ENCODE measurements at places on chromosomes 3 and 15.

DNA sequence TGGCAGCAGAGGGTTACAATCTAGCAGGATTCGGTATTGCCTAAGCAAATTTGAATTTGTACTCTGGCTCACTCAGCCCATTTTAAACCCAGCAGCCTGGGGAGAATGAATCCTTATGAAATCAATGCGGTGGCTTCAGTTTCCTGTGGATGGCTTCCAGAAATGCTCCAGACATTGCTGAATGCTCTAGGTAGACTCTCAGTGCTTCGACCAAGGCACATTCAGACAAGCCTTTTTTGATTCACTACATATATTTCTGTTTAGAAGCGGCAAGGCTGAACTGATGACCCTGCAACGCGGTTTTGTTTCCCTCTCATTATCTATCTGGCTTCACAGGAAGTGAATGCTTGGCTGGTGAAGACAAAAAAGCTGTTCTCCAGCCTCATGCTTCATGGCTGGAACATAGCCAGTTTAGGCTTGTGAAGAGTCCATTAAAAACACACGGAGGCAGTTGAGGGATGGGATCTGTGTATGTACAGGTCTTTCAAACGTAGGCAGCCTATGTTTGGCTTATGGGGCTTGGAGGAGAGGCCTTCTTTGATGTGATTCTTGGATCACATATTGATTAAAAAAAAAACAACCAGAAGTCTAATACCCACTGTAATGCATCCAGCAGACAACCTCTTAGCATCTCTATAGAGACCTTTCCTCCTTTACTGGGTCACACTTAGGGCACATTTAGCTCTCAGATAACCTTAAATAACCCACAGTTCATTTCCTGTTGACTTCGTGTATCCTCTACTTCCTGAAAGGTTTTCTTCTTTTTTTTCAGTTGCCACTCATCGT, 400.2 kb upstream of the TBL1XR1 start:
- peak; percentile 90 for DNase-seq

DNA sequence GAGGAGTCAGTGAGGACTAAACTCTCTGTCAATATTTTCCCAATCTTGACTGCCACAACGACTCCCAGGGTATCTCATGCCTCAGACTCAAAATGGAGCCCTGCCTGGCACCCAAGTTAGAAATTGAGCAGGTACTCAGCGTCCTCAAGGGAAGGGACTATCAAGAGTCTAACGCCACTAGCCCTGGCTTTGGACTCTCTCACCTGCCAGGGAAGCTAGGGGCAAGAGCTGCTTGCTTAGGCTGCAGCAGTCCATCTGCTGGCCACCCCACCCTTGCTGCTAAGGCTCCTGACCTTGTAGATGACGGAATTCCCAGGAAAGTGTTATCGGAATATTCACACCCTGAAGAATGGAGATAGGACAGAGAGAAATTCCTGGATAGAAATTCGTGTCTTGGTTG, 33.0 kb downstream of the ZIC4 start:
- DNase-seq: no peak

GRCh38 chr3:108804966-108805365, 17.6 kb upstream of the TRAT1 start:
- no peak for DNase-seq

DNA sequence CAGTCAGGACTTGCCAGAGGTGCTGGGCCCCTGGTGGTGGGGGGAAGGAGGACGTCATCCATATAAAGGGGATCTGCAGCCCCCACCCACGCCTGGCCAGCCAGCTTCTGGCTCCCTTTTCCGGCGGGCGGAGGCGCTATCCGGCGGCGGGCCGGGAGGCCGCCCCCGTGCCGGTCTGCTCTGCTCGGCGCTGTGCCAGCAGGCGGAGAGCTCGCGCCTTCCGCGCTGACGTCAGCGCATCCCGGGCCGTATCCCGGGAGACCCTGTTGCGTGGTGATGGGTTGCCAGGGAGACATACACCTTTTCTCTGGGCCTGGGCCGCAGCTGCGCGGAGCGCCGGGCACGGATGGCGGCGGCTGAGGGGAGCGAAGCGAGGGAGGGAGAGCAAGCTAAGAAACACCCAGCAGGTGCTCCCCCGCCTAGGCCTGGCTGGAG, 1.1 kb downstream of the FAM131A start:
- peak; percentile 54 for DNase-seq

DNA sequence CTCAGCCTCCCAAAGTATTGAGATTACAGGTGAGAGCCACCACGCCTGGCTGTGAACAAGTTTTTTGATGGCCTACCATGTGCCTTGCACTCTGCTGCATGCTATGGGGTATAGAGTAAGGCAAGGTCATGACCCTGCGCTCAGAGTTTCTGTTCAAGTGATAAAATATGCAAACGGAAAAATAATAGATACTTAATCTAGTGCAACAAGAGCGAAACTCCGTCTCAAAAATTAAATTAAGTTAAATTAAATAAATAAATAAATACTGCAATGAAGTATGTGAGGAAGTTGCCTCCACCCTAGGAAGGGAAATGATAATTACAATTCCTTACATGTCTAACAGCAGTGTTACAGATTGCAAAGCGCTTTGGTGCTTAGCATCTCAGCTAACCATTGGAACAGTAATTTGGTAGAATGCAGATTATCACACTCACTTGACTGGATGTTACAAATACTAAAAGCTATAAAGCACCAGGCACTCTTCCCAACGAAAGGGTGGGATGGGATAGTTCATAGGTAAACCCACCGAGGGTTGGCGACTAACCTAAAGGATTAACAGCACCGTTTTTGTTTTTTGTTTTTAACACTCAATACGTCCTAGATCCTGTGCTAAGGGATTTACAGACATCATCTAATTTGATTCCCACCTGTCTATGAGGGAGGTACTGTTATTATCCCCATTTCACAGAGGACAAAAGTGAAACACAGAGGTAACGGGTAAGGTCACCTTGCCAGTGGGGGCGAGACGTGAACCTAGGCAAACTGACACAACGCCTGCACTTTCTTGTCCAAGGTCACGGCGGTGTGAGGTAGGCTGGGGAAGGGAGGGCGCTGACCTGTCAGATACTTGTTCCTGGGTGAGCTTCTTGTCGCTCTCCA, 793 bp upstream of the FANCD2 start:
- DNase-seq: no peak

DNA sequence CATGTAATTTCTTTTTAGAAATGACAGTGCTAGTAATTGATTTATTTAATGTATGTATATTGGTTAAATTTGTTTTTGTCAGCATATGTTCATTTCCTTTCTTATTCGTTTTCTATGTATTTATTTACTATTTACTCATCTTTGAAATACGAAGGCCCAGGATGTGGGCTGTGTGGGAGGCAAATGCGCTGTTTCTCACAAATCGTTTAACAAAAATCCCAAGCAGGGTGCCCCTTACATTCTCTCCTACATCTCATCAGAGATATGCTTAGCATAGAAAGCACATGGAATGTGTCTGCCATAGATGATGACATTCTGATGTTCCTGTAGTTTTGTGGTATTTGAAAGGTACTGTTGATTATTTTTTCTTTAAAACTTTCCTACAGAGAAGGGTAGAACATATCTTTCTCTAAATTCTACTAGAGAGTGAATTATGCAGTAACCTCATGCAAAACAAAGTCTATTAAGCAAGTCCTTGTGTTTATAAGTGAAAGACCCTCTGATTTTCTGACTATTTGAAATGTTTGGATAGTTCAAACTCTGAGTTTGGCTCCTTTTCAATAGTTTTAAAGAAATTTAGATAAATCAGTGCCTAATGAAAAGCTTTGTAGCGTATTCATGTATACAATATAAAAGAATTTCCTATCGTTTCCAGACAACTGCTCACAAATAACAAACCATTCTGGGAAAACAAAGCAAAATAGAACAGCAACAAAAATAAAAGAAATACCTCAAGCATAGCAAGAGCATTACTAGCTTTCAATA, 111.1 kb upstream of the VGLL3 start:
- DNase-seq: no peak

Data from GM23248 (cell line).